ENCODE measurements at places on chromosomes 6 and 20.
A peak's percentile ranks its signal among the peaks of the same experiment; 100 is the strongest.

DNA sequence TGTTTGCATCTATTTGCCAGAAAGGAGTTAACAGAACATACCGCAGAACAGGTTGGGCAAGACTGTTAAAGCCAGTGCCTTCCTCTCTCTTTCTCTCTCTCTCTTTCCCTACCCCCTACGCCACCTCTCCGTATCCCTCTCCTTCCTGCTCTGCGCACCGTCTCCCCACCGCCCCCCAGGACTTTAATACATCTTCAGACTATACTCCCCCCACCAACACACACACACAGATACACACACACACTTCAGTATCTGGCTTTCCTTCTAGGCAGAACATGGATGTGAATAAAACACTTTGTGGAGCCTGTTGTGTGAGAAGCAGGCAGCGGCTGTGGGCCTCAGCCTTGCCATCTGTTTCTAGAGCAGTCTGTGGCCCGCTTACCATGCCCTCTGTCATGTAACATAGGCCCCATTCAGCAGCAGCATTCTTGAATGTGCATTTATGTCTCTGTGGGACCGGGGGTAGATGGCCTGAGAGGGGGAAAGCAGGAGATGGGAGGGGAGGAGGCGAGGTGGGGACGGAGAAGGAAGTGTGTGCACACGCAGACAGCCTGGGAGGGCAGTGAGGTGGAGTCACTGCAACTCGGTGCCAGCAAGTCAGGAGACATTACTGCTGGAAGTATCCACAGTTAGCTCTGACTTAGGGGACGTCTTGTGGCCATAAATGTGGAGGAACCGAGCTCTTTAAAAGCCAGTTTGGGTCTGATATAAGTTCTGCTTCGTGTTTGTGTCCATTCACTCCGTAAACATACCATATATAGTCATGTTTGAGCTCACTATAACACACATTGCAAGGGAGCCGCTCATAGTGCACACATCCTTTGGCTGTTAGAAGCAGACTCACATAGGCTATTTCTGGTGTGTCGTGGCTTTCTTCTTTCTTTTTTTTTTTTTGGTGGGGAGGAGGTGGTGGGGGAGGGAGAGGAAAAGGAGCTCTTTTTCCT lies 38.4 kb downstream of the RREB1 start:
- DNase-seq = peak; percentile 56

DNA sequence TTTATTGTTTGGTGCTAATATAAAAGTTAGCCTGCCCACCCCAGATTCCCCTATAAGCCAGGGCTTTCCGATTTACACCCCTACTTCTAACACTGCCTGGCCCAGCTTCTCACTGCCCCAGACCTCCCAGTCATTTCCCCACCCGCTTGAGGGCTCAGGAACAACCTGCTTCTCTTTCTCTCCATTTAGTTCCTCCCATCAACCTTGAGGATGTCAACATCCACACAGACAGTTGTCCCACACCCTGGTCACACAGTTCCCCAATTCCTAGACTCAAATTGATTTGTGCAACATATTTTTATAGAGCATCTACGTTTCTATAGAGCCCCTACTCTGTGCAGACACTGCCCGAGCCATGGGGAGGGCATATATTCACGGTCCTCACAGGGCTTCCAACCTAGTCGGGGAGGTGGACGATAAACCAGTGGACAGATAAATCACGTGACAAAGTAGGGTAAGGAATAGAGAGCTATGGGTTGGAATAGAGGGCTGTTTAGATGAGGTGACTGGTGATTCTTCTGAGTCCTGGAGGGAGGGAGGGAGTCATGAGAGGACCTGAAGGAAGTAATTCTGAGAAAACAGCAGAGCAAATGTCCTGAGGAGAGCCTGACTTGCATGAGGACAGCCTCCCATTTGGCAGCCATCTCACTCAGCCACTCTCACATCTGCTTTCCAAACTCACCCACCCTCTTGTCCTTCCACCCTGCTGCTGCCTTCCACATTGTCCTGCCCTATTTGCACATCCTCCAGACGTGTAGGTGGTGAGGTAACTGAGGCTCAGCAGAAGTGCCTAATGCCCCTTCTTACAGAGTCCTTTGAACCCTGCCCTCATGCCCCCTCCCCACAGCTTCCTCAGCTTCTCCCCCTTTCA lies 6.3 kb downstream of the GABRR2 start:
- DNase-seq = no peak

DNA sequence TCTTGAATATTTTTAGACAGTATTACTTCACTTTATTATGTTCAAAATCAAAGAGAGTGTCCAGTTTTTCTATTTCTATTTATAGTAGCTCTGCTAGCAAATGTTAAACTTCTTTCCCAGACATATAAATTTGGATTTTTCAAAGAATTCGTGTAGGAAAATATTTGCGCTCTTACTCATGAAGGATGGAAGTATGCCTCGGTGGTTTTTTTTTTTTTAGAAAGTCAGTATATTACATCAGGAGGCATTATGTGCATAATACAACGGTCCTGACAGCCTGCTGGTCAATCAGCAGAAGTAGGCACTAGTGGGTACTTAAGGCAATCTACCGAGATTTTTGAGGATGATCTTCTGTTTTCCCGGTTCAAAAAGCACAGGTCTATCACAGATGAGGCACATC lies 249.3 kb downstream of the TBX18 start:
- DNase-seq = no peak

- no peak for DNase-seq
These were observed 18.3 kb downstream of the SDCBP2 start for GRCh38 chr20:1310506-1311190.

DNA sequence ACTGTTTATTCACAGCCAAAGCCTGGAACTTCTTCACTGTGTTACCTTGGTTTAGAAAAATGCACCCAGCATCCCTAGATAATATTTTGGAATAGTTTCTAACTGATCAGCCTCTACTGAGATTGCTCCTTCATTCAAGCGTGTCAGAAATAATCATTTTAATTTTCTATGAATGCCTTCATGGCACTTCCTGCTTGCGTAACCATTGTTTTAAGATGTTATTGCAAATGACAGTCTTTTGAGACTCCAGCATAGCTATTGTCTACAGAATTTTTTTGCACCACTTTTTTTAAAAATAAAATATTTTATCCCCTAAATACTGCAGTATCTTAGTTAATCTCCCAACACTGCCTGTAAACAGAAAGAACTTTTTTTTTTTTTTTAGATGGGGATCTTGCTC lies 213.1 kb downstream of the PHACTR1 start:
- DNase-seq = no peak

GRCh38 chr6:54185885-54186284 lies 74.6 kb downstream of the MLIP start:
- DNase-seq = no peak

DNA sequence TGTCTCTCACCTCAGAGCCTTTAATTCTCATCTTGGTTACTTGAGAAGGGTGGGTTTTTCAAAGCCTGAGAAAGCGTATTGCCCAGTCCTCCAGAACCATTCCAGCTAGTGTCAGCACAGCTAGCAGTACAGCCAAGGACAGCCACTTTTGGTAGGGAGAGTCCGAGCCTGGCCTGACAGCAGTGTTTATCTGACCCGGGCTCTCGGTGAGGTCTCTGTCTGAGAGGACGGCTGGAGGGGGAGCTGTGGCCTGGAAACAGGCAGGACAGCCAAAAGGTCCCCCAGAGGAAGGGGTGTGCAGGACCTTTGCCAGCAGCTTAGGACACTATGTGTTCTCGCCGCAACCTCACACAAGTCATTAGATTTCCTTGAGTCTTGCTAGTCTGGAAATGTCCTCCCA lies 38.8 kb downstream of the LYRM2 start:
- DNase-seq = no peak

- no peak for DNase-seq
These were observed 14.7 kb upstream of the TAF4 start for GRCh38 chr20:62080249-62080990.

- DNase-seq = peak; percentile 18
These were observed 85.5 kb upstream of the NT5E start for GRCh38 chr6:85364344-85364743.

DNA sequence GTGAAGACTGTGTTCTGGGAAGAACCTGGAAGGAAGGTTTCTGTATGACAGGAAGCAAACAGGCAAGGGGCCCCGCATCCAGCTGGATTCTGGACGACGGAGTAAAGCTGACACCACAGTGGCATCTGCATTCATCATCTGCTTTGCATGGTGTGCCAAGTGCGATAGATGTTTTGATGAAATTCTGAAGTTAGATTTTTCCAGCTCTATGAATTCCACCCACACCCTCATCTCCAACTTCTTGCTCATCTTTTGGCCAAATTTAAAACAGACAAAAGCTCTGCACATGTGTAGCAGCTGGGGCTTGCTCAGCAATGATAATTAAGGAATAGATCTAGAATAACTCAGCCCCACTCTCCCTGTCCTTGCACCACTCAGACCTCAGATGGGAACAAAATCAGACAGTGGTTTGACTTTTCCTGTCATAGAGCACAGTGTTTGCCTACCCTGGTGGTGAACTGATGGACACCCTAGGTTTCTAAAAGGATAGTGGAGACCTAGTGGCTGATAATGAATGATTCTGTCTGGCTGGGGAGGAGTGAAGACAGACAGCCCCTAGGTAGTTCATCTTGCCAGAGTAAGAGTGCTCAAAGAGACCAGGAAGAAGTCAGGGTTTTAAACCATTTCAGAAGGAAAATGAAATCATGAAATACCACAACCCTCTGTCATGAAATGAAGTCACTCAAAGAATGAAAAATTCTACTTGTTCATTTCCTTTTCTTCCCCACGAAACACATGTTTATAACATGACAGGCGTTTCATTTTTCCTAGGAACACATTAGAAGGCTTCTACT lies 85.8 kb downstream of the BCAS1 start:
- DNase-seq = no peak

DNA sequence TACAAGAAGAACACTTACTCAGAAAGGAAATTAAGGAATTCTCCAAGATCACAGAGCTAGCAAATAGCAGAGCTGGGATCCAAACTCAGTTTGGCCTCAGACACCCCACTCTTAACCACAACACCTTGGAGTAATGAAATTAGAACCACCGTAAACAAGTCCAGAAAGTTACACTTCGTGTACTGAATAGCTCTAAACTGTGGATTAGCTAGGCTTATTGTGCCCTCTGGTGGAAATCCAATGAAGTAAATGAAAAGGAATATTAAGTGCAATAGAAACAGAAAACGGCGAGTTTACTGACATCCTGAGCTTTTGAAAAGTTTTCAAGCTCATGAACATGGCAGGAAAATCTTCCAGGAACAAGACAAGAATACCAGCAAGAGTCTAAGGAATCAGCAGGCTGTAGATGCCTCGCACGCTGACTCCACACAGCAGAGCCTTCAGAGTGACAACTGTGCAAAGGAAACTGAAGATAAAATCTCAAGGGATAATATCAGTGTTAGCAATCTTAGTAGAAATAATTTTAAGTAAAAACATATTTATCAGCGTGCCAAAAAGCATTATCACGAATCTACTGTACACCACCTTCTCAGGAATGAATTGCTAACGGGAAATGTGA lies 34.6 kb downstream of the FBXO5 start:
- DNase-seq = peak; percentile 55

DNA sequence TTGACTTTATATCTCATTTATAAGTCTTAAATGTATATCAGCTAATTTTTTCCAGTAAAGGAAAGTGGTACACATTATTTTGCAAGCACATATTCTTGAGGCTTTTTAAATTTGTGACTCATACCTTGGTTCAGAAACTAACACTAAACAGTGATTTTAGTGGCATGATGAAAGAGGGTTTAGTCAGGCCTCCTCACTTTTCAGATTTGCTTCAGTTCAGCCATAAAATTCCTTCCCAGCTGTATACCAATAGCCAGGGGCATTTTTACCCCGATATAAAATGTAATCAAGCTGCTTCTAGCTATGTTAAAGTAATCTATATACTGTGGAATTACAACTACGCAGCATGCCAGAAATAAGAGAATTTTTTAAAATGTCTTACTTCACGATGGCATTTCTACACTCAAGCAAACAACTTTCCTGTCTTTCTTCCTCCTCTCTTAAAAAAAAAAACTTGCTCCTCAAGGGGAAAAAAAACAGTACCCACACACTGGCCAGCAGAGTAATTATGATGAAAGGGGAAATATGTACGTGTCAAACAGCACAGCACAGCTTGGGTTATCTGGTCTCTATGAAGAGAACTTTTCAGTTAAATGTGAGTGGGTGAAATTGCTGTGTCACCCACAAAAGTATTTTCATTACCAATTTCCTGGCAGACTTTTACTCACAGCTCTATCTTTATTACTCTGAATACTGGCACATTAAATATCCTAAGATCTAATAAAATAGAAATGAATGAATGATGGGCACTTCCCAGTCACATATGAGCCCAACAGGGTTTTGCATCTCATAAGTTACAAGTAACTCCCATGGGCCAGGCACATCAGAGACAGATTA lies 244.8 kb upstream of the TENT5A start:
- peak; percentile 32 for DNase-seq

- peak; percentile 71 for DNase-seq
These were observed 1.0 kb downstream of the AFDN start for GRCh38 chr6:167827583-167828324.

DNA sequence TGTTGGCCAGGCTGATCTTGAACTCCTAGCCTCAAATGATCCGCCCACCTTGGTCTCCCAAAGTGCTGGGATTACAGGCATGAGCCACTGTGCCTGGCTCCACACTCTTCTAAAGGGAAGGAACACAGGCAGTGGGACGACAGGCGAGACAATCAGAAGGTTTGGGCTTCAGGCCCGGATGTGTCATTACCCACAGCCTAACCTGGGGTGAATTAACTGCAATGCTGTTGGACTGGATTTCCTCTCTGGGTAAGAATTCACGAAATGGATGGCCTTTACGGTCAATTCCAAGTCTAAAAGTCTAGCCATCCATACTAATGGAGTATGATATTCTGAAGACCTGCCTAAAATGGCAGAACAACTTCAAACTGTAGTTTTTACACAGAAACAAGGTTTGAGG lies 83.7 kb upstream of the CCDC28A start:
- no peak for DNase-seq

- no peak for DNase-seq
These were observed 193.8 kb downstream of the COL12A1 start for GRCh38 chr6:75012018-75012417.

- no peak for DNase-seq
These were observed 4.2 kb downstream of the CD2AP start for GRCh38 chr6:47481806-47482205.

DNA sequence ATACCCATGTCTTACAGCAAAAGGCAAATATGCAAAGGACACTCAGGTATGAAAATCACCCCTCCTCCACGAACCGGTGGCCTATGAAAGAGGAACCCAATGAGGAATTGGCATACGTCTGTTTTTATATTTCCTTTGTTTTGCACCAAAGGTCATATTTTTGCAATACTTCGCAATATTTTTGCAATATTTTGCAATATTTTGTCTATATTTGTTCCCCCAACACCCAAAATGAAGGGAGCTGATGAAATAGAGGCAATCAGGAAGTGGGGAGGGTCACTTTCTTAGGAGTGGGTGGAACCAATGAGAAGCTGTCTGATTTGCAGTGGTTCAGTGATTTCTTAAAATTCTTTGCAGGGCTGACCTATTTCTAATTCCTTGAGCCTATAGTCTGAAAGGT lies 296.8 kb upstream of the TSHZ2 start:
- no peak for DNase-seq

- peak; percentile 73 for DNase-seq
These were observed 1.1 kb upstream of the FOXQ1 start for GRCh38 chr6:1310628-1311399.

DNA sequence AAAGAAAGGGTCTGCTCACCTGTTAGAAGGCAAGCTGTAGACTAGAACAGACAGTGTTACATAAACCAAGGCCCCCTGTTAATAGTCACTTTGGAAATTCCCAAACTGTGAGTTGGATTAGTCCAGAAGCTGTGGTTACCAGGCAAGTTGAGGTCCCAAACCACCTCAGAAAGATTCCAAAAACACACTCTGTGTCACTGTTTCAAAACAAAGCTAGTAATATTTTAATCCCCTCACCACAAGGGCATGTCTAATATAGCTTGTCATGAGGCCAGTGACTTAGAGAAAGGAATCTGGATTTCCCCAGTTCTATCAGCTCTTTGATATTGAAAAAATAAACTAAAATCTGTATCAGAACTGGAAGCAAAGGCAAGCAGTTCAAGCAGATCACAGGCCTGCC lies 244.6 kb downstream of the HAO1 start:
- no peak for DNase-seq
